ENCODE measurements at places on chromosomes 6 and 20.
A peak's percentile ranks its signal among the peaks of the same experiment; 100 is the strongest.

DNA sequence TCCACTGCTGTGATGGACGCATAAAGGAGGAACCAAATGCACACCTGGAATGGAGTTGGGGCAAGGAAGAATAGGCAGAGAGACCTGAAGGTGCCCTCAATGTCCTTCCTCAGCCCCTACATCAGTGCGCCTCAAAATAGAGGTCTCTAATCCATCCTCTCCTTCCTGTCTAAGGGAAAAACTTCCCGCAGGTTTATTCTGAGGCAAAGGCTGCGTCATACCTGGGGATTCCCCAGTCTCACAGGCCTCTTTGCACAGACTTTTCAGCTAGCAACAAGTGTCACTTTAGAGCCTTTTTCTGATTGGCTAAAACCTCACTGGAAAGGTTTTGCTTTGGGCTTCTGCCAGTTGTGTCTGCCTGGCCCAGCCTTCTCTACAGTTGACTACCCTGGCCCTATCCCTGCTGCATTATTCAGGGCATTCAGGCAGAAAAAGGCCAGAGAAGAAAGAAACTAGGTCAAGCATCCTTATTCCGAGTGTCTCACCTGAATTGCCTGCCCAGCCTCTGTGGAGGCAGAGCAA lies 1.8 kb upstream of the HLA-DQB1 start:
- peak; percentile 74 for DNase-seq

- peak; percentile 52 for DNase-seq
Observed at GRCh38 chr6:34514593-34515472, 41.3 kb downstream of the SPDEF start.

DNA sequence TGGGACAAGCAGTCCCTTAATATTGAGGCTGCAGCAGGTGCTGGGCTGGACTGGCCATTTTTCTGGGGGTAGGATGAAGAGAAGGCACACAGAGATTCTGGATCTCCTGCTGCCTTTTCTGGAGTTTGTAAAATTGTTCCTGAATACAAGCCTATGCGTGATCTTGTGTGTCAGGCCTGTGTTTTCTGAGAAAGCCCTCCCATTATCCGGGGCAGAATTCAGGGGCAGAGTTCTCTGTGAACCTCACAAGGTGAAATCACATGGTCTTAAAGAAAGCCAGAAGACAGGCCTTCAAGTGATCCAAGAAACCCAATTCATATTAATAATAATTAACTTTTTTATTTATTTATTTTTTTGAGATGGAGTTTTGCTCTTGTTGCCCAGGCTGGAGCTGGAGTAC lies 12.5 kb downstream of the CCN5 start:
- DNase-seq: no peak

GRCh38 chr6:170128346-170128745 lies 162.5 kb downstream of the DLL1 start:
- no peak for DNase-seq

DNA sequence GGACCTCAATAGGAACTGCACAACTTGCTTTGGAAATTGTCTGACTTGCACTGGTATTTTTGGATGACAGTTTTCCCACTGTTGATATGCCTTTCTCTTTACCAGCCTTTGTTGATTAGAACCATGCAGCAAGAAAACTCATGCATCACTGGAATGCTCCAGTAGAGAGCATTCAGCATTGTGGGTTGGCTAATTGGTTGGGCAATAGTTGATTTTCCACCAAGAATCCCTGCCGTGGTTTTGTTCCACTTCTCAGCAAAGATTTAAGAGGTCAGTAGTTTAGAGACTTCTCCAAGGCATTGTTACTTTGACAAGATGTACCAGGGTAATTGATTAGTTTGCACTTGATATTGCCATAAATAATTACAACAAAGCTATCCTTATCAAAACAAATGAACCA lies 260.0 kb downstream of the DHX35 start:
- no peak for DNase-seq

DNA sequence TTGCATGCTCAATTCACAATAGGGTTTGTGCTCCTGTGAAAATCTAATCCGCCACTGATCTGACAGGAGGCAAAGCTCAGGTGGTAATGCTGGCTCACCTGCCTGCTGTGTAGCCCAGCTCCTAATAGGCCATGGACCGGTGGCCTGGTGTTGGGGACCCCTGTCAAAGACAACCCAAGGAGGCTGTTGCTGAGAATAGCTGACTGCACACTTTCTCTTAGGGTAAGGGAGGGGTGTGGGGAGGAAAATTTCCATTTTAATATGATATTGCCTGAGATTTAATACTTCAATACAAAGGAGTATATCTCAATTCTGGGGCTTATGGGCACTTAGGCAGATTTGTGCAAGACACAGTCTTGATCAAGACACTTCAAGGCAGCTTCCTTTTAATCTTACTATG lies 105.8 kb downstream of the ALDH8A1 start:
- DNase-seq: no peak

DNA sequence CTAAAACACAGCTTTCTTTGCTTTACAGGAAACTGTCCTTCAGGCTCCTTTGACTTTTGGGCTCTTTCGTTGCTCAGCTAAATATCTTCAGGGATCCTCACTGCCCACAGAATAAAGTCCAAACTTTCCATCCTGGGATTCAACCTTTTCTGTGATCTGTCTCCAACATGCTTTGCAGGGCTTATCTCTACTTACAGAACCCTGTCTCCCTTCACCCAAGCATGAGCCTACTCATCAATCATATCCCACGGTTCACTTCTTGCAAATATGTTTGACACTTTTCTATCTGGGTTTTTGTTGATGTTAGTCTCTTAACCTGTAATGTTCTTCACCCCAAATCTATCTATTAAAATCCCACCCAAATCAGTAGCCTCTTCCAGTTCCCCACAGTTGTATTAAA lies 327.3 kb upstream of the RNF24 start:
- peak; percentile 11 for DNase-seq

DNA sequence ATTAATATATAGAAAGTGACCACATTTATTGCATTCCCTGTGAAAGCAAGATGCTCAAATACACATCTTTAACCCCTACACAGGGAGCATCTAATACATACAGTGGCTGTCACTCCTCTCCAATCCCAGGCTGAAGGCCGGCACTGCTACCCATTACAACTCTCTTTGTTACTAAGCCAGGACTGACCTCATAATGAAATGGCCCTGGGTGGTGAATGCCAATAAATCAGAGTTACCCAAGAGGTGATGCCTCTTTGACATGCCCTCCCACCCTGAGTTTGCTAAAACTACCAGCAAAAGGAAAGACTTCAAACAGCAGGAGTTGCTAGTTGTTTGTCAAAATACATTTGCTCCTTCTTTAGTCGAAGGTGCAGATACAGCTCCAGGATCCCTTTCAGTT lies 214.2 kb downstream of the FOXA2 start:
- no peak for DNase-seq

DNA sequence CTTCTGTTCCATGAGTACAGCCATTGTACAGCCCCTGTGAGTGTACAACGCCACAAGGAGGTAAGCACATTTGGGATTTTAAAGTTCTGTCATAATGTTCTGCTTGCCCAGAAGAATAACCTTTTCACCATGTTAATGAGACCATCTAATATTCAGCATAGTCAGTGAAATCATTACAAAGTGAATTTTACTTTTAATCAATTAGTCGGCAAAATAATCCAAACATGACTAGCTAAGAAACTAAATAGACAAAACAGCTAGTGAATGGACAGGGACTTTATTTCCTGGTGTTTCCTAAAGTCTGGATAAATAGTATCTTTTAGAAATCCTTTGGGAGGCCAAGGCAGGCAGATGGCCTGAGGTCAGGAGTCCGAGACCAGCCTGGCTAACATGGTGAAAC lies 69.0 kb upstream of the NRSN1 start:
- DNase-seq: no peak

DNA sequence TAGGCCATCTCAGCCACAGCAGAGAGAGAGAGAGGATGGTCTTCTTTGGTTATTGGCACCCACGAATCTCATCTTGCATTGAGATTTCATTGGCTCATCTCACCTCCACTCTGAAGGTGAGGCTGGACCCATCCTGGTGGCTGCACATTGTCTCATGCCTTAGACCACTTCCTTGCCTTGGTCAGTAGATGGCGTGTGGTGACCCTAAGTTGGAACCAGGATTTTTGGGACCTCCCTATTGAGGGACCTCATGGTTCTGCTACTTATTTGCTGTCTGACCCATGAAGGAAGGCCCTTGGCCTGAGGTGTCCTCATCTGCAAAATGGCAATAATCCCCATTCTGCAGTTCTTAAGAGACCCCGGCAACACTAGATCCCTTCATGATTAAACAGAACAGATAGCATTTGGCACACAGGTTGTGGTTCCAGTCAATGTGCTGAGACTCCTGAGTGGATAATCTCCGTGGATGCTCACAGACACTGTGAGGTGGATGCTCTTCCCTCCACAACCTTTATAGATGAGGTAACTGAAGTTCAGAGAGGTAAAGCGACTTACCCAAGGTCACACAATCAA lies 21.5 kb upstream of the AAR2 start:
- peak; percentile 67 for DNase-seq

DNA sequence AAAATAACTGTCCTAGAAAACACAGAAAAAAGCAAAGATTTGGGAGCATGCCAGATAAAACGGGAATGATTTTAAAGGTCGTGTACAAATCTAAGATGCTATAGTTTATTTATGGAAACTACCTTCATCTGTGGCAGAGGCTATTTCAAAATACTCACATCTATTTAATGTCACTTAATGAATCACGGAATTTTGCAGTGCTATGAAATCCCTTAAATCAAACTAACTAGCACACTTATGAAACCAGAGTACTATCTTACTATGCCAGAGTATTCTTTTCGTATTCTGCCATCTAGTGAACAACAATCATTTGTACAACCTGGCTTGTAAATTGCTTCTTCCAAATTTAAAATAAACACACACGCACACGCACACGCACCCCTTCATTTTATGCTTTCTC lies 77.9 kb upstream of the BMP5 start:
- DNase-seq: no peak

GRCh38 chr6:127484212-127484863 lies 25.1 kb upstream of the KIAA0408 start:
- DNase-seq: peak; percentile 25

DNA sequence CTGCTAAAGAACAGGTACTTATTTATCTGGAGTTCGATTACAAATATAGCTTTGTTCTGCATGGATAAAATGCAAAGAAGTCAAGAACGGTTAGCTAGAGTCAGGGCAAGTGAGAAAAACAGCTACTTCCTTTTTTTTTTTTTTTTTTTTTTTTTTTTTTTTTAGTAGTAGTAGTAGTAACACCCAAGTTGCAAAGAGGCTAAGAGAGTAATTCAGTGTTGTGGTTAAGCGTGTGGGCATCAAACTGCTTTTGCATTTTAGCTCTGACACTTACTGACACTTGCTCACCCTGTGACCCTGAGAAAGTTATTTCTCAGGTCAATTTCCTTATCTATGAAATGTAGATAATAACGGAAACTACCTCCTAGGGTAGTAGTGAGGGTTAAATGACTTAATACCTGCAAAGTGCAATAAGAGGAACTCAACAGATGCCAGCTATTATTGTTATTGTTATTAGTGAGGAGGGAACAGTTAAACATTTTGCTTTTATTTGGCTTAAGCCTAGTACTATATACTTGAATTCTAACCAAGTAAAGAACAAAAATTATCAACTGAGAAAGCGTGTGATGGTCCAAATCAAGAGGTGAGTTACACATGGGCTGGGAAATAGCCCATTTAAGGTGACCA lies 86.7 kb upstream of the BACH2 start:
- DNase-seq: peak; percentile 59

DNA sequence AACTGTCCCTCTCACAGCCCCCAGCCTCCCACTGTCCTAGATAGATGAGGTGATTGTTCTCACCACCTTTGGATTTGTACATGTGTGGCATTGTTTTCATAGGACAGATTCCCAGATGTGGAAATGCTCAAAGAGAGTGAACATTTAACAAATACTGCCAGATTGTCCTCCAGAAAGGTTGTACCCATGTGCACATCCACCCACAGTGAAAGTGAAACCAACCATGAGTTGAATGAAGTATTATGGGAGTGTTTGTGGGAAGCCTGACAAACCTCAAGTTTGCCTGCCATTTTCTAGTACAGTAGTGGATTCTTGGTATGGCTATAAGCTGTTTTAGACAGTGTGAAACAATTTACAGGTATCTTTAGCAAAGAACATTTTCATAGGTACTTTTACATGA lies 42.7 kb downstream of the ANKRD6 start:
- peak; percentile 40 for DNase-seq

DNA sequence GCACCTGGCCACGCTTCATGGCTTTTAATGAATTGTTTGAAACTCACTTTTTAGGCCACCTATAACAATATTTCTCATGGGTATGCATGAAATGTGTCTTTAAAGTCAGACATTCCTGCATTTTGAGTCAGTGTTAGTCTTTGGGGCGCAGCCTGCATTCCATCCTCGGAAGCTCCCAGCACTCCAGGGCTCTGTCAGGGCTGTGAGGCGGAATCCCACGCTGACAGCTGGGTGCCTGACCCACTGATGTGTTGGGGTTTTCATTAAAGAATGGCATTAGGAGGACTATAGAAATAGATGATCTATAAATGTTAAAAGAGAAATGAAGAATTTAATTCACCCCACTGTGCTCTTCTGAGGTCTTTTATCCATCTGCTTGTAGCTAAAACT lies 16.2 kb upstream of the CLDN20 start:
- DNase-seq: no peak
